Stimulated activated CD8-positive, alpha-beta memory T cell treated with anti-CD3 and anti-CD28 coated beads, Interleukin-12 subunit alpha, Interleukin-12 subunit beta, amount 100 ng/mL, for 4 hours (primary cell): ENCODE measurements at places on chromosomes 13 and 19.

GRCh38 chr13:101453784-101454201, 1.3 kb downstream of the ITGBL1 start:
- no peak for DNase-seq

DNA sequence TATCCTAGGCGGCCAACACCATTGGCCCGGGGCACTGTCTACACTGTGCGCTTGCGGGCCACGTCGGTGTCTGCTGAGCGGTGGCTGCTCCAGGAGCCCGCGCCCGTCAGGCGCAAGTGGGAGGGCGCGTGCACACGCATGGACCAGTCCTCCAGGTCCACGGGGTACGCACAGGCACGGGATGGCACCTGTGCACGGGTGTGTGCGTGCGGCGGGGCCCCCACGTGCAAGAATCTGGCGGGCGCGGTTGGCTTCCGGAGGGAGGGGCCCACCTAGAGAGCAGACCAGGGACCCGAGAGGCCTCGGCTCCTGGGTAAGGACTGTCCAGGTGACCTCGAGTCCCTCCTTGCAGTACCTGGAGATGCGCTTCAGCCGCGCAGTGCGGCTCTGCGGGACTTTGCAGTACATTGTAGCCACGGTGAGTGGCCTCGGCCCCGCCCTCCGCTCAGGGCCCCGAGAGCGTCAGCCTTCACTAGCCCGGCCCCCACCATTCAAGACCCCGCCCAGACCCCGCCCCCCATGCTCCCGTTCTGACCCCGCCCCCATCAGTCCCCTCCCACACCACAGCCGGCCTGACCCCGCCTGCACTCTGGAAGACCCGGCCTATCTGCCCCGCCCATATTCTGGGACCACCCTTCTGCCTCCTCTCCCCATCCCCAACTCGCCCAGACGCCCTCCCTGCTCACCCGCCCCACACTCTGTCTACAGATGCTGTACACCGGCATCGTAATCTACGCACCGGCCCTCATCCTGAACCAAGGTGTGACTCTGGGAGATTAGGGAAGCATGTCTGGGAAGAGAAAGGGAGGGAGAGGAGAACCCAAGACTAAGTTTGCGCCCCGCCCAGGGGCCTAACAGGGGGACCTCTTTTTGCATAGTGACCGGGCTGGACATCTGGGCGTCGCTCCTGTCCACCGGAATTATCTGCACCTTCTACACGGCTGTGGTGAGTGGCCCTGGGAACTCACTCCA, 2.3 kb downstream of the SLC5A5 start:
- DNase-seq, result peak; percentile 39

DNA sequence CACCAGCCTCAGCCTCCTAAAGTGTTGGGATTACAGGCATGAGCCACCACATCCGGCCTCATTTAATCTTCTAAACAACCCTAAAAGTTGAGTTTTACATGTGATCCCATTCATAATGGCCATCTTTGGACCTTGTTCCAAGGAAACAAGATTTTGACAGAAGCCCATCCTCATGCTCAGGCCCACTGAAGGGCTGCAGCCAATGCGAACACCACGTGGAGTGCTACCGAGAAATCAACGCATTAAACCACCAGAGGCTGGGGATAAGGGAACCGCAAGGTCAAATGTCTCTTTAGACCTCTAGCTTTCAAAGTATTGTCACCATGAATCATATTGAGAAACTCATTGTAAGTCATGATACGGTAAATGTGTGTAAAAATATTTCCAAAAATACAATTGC, 49.4 kb upstream of the DOCK9 start:
- no peak for DNase-seq

DNA sequence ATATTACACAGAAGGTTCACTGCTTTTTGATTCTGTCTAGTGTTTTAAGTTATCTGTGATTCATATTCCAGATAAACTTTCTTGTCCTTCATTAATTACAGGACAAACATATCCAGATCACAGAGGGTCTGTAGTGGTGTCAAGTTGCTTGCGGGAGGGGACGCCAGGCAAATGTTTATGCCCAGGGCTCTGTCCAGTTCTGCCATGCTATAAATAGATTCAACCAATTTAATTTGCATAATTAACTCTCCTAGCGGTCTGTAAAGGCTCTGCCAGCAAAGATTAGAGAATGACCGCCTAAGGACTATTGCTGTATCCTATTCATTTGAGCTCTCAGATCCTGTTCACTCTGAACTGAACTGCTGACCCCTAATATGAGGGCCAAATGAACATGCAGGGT, 59.7 kb upstream of the TRPC4 start:
- no peak for DNase-seq

GRCh38 chr13:93244141-93244917, 17.7 kb downstream of the GPC6 start:
- no peak for DNase-seq

- no peak for DNase-seq
These were observed 852 bp upstream of the CYP4F12 start for GRCh38 chr19:15671891-15672579.

GRCh38 chr13:50519866-50520265, 323.6 kb downstream of the DLEU7 start:
- DNase-seq, result no peak

GRCh38 chr13:106118996-106119395, 416.5 kb downstream of the EFNB2 start:
- DNase-seq, result no peak

- DNase-seq, result no peak
These were observed 389.2 kb downstream of the DIAPH3 start for GRCh38 chr13:59774491-59774971.

- no peak for DNase-seq
These were observed 20.3 kb downstream of the RFX1 start for GRCh38 chr19:13985771-13986347.

DNA sequence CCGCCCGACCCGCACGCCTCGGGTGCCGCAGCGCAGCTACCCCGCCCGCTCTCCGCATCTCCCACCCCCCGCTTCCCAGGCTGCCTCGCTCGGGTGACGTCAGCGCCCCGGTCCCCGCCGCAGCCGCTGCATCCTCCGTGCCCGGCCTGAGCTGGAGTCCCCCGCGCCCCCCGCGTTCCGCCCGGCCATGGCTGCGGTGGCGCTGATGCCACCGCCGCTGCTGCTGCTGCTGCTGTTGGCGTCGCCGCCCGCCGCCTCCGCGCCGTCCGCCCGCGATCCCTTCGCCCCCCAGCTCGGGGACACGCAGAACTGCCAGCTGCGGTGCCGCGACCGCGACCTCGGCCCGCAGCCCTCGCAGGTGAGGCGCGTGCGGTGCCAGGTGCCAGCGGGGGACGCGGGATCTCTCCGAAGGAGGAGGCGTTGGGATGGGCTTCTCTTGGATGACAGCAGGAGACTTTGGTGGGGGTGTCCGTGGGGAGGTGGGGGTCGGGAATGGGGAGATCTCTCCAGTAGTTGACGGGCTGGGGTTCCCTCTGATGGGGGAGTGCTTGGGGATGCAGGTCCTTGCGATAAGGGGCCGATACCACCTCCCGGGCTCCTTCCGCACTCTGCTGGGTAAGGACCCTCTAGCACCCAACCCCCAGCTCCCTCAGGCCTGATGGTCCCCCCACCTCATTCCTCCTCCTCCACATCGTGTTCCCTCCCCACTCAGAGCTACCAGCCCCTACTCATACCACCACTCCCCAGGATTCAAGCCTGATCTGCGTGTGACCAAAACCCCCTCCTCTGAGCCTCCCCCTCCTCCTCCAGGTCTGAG, at the start of gene TMEM59L:
Gene TMEM59L (plus strand): TSS at position 99 of the 817 bp plus-strand sequence. CDS start 89 bp downstream, at position 188.
- DNase-seq, result peak; percentile 28

DNA sequence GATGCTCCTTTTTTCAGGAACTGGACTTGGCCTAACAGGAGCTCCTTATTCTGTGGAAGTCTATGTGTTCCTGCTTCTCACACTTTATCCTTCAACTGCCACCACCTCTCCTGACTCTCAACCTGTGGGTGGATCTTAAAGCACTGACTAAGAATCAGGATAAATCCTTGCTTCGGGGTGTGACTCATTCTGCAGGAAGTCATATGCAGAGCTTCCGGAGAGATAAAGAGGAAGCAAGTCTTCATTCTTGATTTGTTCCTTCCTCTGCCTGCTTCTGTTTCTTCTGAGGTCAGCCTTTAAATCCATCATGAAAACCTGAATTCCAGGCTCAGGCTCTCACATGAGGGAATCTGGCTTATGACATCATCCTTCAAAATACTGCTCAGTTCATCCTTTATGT, 137.1 kb upstream of the ATXN8OS start:
- no peak for DNase-seq

GRCh38 chr13:44160591-44161191, 212.9 kb upstream of the SERP2 start:
- no peak for DNase-seq

- no peak for DNase-seq
These were observed 16.8 kb downstream of the MBNL2 start for GRCh38 chr13:97238883-97239282.

- DNase-seq, result no peak
These were observed 5.5 kb downstream of the ZBTB7A start for GRCh38 chr19:4061178-4061682.

DNA sequence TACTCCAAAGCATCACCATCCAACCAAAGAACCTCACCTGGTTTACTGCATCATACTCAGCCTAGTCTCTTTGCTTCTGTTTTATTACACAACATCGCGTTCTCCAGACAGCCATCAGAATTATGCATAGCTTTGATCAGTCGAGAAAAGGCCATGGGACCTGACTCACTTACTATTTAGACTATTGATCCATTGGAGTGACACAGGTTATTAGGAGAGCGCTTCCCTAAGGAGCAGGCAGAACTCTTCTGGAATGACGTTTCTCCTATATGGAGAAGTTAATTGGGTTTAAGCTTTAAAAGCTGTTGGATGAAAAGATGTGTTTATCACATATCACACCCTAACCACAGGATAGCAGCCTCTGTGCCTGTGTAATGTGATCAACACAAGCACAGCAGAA, 649.1 kb upstream of the SLC10A2 start:
- no peak for DNase-seq

DNA sequence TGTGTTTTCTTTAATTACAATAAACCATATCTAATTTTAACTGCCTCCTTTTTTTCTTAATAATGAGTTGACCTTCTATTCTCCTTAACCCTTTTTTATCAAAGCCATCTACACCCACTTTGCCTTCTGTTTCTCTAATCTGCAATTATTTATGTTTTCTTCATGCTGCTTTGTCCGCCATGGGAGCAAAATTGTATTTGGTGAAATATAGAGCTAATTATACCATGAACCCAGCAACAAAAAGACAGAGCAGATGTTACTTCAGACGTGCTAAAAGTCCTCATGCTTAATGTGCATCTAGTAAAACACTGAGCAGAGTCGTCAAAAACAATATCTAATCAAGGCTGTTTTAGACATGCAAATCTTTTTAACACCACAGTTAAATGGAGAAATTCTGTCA, 264.7 kb downstream of the DACH1 start:
- no peak for DNase-seq

DNA sequence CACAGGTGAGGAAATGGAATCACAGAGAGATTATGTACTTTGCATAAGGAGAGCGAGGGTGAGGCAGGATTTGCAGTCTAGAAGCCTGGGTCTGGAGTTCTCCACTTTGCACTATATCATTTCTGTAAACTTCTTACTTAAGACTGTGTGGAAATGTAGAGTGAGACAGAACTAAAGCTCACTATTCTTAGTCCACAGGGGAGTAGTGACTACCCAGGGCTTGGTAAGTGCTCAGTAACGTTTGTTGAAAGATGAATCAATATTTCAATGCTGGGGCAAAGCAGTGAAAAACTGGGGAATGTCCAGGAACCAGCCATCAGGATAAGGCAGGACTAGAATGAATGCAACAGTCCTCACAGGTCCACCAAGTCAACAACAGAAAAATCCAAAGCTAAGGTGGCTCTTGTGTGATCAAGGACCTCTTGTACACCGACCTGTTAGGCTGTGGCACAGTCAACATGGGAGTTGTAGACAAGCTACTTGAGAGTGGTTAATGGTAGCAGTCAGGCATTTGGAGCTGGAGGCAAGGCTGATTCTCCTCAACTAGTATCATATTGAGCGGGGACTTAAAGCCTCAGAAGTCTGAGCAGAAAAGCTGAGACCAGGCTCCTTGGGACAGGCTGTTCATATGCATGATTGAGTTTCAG, 929 bp upstream of the TNFSF13B start:
- DNase-seq, result no peak

DNA sequence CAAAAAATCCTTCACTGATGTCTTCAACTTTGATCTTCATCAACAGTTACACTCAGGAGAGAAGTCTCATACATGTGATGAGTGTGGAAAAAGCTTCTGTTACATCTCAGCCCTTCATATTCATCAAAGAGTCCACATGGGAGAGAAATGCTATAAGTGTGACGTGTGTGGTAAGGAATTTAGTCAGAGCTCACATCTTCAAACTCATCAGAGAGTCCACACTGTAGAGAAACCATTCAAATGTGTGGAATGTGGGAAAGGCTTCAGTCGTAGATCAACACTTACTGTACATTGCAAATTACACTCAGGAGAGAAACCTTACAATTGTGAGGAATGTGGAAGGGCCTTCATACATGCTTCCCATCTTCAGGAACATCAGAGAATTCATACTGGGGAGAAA, 8.4 kb upstream of the ZNF226 start:
- no peak for DNase-seq

DNA sequence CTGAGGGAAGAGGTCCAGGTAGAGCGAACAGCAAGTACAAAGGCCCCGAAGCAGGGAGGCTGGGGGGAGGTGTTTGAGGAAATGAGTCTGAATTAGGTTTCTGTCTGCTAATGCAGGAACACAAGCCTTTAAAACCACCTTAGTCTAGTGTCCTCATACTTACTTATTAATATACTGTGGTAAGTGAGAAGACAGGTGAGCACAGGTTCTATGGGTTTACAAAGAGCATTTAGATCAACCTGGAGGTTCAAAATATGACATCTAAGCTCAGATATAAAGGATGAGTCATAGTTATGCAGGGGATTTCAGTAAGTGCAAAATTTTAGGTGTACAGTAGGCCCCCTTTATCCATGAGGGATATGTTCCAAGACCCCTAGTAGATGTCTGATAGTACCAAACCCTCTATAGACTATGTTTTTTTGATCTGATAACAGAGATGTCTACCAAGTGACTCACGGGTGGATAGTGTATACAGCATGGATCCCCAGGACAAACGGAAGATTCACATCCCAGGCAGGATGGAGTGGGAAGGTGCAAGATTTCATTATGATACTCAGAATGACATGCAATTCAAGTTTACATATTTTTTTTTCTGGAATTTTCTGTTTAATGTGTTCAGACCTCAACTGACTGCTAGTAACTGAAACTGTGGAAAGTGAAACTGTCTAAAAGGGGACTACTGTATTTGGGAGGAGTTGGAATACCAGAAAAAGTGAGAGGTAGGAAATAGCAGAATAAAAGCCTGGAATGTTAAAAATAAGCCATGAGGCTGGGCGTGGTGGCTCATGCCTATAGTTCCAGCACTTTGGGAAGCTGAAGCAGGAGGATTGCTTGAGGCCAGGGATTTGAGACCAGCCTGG, 18.2 kb upstream of the MED4 start:
- no peak for DNase-seq

DNA sequence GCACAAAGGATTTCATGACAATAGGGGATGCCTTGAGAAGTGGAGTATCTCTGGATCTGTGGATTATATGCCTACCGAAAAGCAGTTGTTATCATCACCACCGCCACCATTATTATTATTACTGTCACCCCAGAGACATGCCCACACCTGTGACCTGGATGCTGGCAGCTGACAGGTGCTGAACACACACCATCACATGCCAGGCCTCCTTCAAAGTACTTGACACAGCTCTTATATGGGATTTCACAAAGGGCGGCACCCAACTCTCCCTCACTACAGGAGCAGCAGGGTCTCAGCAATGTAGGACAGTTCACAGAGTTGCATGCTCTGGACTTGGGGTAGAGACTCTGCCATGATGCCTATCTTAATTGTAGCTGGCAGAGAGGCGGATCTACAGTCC, 5.6 kb upstream of the GPR42 start:
- DNase-seq, result no peak
